ENCODE measurements at places on chromosomes 1 and 21. TPM values are rescaled to one million over a fixed set of nuclear protein-coding genes. Genes with fewer than 3 reads are reported as not detected.

DNA sequence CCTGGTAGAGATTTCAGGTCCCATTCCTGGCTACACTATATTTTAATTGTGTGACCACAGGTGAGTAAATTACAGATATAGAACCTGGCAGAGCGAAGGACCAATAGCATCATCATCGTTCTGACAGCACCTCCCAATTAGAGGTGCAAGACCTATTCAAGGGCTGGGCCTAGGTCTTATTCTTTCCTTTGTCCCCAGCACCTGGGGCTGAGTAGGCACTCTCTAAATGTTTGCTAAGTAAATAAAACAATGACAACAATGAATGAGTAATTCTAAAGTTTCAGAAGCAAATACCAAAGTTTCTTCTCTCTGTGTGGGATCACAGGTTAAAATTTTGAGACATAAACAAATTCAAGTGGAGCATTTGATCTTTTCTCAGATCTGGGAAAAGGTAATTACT, 32.7 kb downstream of the BEND5 start:
- DNase-seq = no peak

GRCh38 chr1:33182401-33182841, 578 bp upstream of the TRIM62 start:
- no peak for DNase-seq

DNA sequence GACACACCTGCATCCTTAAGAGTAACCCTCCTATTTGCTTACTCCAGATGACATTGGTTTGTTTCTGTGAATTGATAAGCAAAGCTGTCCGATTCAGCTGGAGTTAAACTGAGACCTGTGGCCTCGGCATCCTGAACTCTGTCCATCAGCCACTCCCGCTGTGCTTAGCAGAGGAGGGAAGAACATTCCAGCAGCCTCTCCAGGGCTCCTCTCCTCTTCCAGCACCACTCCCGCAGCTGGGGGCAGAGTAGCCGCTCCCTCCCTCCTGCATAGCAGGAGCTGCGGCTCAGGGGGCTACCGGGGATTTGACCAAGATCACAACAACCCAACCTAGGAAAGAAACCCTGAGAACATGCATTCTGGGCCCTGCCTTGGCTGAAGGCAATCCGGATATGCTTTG, 8.8 kb downstream of the LRRC38 start:
- no peak for DNase-seq

- no peak for DNase-seq
Observed at GRCh38 chr1:32250893-32251716, at the start of gene LCK. TSS of gene LCK (plus strand) at chr1:32251265. CDS start at chr1:32274330, 23,065 bp downstream.

DNA sequence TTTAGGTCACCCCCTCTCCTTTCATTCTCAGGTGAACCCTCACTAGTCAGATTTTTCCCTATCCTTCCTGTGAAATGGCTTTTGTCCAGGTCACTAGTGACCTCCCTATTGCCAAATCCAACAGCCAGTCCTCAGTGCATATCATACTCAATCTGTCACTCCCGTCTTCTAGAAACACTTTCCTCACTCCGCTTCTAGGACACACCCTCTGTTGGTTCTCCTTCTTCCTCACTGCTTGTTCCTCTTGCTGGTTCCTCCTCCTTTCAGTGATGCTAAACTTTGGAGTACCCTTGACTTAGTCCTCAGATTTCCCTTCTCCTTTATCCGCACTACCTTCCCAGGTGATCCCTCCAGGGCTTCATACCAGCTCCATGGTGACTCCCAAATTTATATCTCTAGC, 94.3 kb downstream of the RNF220 start:
- no peak for DNase-seq

DNA sequence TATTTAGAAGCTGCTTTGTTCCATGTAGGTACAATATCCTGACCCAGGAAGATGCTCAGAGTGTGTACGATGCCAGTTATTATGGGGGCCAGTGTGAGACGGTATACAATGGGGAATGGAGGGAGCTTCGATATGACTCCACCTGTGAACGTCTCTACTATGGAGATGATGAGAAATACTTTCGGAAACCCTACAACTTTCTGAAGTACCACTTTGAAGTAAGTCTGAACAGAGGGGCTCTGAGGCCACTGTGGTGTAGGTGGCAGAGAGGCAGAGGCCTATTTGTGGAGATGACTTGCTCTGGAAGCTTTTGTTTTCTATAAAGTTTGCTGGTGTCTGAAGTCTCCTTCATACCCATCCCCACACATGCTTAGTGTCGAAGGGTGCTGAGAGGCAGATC, 26.8 kb downstream of the C8A start:
- no peak for DNase-seq

GRCh38 chr1:15727866-15728534, 8.1 kb upstream of the SLC25A34 start:
- DNase-seq = no peak

DNA sequence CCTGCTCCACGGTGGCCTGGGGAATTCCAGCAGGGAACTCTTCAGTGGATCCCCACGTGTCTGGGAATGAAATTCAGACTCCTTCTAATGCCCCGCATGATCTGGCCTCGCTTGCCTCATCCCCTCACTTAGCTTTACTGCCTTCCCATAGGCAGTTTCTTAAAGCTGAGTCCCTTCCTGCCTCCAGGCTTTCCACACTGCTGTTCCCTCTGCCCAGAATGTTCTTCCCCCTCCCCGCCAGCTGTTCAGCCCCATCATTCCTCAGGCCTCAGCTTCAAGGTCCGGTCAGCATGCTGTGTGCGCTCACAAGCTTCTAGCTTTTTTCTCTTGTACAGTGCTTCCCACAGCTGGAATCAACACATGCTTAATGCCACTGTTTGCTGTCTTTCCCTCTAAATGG, 54.9 kb upstream of the WASF2 start:
- DNase-seq = no peak

Gene ZMYND12
- total RNA-seq = 0.13 TPM

Gene SH3GLB1
- total RNA-seq = 55.7 TPM

Gene SPOCD1
- total RNA-seq = 0.08 TPM

Measured in HepG2 (cell line).